ENCODE measurements at places on chromosomes 2 and 18.

GRCh38 chr2:47065771-47066380 lies 89.2 kb downstream of the STPG4 start:
- no peak for DNase-seq

DNA sequence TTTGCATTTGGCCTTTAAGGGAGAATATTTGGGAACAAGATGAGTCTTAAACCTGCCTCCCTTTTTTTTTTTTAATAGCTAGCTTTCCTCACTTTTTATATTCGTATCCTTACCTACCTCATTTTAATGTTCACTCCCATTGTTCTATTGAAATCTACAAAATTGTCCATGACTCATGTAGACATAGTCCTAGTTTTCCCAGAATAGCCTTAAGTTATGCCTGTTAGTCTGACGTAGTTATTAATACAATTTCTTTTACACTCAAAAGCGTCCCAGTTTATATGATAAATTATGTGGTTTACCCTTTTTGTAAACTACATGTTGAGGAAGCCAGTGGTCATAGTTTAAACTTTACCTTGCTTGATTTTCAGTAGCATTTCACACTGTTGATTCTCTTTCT lies 73.4 kb downstream of the UBR3 start:
- DNase-seq: no peak

GRCh38 chr2:186855216-186855615 lies 6.2 kb upstream of the ZSWIM2 start:
- no peak for DNase-seq

DNA sequence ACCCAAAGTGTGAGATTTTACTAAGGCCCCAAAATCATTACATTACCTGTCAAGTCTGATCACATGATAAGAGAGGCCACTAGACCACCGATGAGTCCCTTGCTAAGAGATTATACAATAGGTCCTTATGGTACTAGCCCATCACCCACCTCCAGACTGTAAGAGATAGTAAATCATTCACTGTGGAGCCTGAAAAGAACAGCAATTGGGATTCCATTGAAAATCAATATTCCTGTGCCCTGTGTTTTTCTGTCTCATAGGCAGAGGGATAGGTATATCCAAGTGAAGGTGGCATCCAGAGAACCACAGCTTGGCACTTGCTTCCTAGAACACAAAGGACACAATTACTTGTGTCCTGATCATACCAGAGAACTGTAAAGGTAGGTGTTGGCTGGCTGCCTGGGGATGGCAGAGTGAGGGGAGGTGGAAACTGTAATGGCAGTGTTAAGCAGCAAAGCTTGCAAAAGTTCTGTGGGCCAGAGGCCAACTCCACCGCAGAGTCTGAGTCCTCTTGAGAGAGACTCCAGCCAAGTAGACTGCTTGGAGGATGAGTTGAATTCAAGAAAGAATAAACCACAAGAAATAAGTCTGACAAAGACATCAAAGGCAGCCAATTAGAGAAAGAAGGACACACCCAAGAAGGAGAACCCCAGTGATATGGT lies 102.0 kb upstream of the PIEZO2 start:
- DNase-seq: no peak

- DNase-seq: no peak
Observed at GRCh38 chr2:157194844-157195243, 62.7 kb upstream of the GALNT5 start.

- no peak for DNase-seq
Observed at GRCh38 chr18:54392543-54393023, 34.9 kb downstream of the C18orf54 start.

All from DMS153 (cell line).